ENCODE measurements at places on chromosomes 2 and 18. TPM values are rescaled to one million over a fixed set of nuclear protein-coding genes. Genes with fewer than 3 reads are reported as not detected.

DNA sequence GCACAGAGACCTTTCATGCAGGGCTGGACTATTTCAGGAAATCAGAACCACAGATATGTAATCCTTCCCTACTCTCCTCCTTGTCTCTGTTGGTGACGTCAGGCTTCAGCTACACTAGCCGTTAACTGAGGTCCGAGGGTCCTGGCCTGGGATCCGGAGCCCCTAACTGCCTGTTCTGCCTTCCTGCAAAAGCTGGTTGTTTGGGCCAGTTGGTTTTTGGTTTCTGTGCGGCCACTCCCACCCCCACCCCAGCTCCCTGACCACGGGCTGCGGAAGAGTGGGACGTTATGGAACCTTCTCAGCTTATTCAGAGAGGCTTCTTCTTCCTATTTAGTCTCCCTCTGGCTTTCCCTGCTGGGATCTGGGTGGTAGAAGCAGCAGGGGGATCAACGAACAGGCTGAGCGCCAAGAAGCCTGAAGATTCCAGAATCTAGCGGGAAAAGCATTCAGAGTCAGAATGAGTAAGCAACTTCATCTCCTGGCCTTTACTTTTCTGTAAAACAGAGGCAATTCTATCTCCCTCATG, 49.3 kb upstream of the ROCK2 start:
- no peak for DNase-seq

GRCh38 chr2:239227661-239228371, 173.0 kb downstream of the HDAC4 start:
- DNase-seq: no peak

GRCh38 chr2:61328707-61329251, 142.1 kb downstream of the USP34 start:
- no peak for DNase-seq

Gene RBM43
- 4.8 TPM for total RNA-seq

Gene BCL11A
- 279 TPM for total RNA-seq

Gene BOLL
- total RNA-seq: not detected

DNA sequence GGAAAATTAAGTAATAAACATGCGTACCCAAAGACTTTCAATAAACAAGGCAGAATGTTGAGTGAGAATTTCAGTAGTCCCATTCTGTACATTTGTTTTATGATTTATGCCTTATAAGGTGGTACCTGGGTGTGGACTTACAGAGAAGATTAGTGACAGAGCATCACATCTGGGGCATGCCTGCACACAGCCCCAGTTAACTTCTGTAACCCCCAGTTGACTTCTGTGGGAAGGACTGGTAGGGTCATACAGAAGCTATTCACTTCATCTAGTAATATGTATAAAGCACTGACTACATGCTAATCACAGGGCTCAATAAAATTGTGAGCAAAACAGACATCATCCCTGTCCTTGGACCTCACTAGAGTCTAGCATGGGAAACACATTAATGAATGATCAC, 16.1 kb downstream of the MREG start:
- no peak for DNase-seq

DNA sequence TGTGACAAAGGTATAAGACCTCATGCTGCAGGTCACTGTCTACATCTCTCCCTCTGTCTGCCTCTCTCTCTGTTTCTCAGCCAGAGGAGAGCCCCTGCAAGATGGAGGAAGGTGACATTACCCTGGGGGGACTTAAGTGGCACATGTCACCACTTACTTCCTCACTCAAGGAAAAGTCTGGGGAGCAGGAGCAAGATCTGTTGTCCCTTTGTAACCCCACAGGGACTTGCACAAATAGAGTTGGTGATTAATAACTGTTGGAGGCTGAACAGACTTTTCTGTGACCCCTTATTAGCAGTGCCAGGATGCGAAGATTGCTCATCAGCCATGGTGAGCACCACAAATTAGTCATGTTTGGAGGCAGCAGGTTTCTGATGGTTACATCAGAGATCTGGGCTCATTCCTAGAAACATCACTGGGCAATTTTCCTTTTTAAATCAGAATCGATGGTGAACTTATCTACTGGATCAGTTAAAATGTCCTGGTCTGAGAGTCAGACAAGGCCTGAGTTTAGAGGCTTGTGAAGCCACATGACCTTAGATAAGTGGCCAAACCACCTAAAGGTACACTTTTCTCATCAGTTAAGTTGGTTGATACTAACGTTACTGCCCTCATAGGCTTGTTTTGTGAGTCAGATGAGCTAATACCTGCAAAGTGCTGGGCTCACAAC, 81.2 kb upstream of the LTBP1 start:
- no peak for DNase-seq

- no peak for DNase-seq
These were observed 308.1 kb downstream of the TMX3 start for GRCh38 chr18:68406761-68407160.

GRCh38 chr2:7852546-7852945, 829.3 kb upstream of the ID2 start:
- no peak for DNase-seq

- no peak for DNase-seq
These were observed at the start of gene PARD3B for GRCh38 chr2:204544961-204545860. PARD3B (plus strand) TSS chr2:204545475; CDS start chr2:204546000, 525 bp downstream.

GRCh38 chr2:42693688-42694479, 70.1 kb downstream of the OXER1 start:
- no peak for DNase-seq

DNA sequence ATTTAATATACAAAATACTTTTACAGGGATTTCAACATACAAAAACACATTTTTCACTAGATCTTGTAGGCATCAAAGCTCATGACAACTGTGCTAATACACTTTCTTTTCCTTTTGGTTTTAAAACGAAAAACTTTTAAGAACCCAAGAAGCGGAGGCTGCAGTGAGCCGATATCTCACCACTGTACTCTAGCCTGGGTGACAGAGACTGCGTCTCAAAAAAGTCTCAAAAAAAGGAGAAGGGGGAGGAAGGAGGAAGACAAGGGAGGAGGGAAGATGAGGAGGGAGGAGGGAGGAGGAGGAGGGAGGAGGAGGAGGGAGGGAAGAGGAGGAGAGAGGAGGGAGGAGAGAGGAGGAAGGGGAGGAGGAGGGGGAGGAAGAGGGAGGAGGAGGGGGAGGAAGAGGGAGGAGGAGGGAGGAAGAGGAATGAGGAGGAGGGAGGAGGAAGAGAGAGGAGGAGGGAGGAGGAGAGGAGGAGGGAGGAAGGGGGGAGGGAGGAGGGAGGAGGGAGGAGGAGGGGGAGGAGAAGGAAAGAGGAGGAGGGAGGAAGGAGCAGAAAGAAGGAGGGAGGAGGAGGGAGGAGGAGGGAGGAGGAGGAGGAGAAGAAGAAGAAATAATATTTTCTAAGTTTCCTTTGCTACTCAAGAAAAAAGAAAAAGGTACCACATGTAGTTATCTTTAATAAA, 13.8 kb downstream of the ROCK2 start:
- DNase-seq: no peak

DNA sequence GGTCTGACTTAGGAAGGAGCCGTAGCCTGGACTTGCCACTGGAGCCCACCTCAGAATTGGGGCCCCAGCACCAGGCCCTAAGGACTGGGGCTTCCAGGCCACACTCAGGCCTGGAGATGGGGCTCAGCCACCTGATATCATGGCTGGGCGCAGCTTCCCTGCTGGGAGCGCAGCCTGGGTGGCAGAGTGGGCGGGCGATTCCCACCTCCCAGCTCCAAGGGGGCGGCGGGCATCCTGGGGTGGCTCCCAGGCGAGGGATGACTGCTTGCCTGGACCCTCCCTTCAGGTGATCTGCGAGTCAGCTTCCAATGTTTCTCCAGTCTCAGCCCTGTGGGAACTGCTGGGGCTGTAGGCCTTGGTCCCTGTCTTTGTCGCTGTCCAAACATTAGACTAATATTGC, 20.1 kb downstream of the GPR35 start:
- DNase-seq: no peak

Gene CXCR2
- total RNA-seq: not detected

Gene ITGB1BP1
- total RNA-seq: 40.5 TPM

Gene SLC11A1
- 0.93 TPM for total RNA-seq

DNA sequence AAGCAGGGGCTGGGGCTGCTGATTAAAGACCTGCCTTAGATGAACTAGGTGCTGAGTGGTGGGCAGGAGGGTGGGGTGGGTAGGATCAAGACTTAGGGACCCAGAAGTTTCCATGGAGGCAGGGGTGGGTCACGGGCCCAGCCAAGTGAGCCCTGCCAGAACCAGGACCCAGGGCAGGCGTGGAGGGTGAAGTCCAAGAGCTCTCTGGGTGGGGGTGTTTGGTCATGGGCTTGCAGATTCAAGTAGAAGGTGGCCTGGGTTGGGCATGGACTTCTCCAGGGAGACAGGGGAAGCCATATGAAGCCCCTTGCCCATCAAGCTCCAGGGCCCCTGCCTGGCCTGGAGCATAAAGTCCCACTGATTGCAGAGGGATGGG, 168.8 kb downstream of the SMAD7 start:
- no peak for DNase-seq

GRCh38 chr18:46469186-46469915, 187.7 kb downstream of the LOXHD1 start:
- no peak for DNase-seq

DNA sequence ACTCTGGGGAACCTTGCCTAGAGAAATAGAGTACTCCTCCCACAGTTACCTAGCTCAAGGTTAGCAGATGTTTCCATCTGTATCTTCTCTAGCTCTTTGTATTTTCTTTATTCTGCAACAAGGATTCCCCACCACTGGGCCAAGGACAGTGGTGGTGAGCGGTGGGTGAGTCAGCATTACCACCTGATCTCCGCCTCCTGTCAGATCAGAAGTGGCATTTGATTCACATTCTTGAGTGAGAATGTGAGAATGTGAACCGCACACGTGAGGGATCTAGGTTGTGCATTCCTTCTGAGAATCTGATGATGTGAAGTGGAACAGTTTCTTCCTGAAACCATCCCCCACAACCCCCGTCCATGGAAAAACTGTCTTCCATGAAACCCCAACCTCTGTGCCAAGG, 9.0 kb downstream of the EPB41L3 start:
- DNase-seq: no peak

- no peak for DNase-seq
These were observed 5.1 kb upstream of the PIEZO2 start for GRCh38 chr18:11154368-11154989.

Gene SH2D6
- total RNA-seq: 1.6 TPM

Gene HOXD8
- not detected for total RNA-seq

Gene UGT1A3
- total RNA-seq: not detected

GRCh38 chr2:44970846-44971450, 29.4 kb downstream of the SIX3 start:
- DNase-seq: no peak

Gene NAT8
- not detected for total RNA-seq

GRCh38 chr2:179274749-179275148, 10.1 kb upstream of the SESTD1 start:
- no peak for DNase-seq

DNA sequence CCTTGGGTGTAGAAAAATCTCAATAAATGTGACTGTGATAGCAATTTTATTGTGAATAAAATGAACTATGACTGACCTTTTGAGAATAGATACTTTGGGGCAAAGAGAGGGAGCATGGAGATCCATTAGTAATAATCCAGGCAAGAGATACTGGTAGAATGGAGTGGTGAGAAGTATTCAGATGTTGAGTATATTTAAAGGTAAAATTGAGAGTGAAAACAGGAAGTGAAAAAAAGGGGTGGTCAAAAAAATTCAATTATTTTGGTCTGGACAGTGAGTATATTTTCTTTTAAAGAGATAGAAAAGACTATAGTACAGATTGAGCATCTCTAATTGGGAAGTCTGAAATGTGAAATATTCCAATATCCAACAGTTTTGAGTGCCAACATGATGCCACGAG, 1515.6 kb upstream of the NXPH2 start:
- no peak for DNase-seq

- DNase-seq: no peak
These were observed 7.6 kb downstream of the FN1 start for GRCh38 chr2:215428060-215428910.

DNA sequence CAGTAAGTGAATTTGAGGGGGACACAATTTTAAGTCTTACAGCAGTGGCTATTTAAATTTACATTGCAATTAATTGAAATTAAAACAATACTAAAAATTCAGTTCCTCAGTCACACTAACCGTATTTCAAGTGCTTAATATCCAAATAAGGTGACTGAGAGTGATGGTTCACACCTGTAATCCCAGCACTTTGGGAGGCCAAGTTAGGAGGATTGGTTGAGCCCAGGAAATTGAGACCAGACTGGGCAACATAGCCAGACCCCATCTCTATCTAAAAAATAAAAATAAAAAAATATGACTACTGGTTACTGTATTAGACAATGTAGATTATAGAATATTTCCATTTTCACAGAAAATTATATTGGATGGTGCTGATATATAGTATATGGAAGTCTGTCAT, 79.0 kb downstream of the BMPR2 start:
- DNase-seq: no peak

GRCh38 chr2:186641807-186642321, 52.0 kb upstream of the FAM171B start:
- DNase-seq: no peak

- no peak for DNase-seq
These were observed 30.7 kb downstream of the IGFBP5 start for GRCh38 chr2:216664593-216665034.

DNA sequence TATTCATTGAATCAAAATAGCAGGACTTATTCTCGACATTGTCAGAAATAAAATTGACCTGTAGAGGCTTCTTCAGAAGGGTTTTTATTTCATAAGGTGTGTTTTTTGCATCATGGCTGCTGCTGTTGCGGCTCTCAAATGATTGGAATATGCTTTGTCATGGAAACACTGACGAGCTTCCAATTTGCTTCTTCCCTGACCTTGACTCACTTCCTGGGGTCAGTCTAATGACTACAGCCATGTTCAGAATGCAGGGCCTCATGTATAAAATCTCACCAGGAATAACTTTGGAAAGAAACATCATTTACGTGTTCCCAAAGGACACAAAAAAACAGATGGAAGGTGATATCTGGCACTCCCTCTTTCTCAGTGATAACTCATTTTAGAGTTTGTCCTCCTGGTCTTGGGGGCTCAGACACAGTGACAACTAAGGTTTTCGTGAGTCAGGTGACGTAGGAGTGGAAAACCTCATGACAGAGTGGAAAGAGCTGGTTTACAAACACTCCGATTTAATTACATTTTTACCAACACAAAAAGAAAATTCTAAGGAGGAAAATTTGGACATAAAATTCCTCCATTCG, 467.0 kb upstream of the RAB12 start:
- no peak for DNase-seq

GRCh38 chr18:11553098-11553940, 56.1 kb upstream of the SLC35G4 start:
- no peak for DNase-seq

GRCh38 chr18:62407660-62408059, 82.5 kb downstream of the TNFRSF11A start:
- no peak for DNase-seq

GRCh38 chr18:55400590-55401541, 187.1 kb downstream of the TCF4 start:
- DNase-seq: no peak

GRCh38 chr2:64873472-64873924, 115.7 kb upstream of the SLC1A4 start:
- DNase-seq: peak; percentile 86

Data from activated B cell treated with CpG ODN at 0.5 μM for 24 hours (primary cell).